Kidney capillary endothelial cell (primary cell): ENCODE measurements at places on chromosomes 2 and 18.

GRCh38 chr2:201758234-201758633, 22.5 kb downstream of the ALS2 start:
- DNase-seq: no peak

GRCh38 chr2:230941202-230942180, 16.4 kb upstream of the GPR55 start:
- DNase-seq: no peak

- DNase-seq: no peak
Measured at GRCh38 chr2:36197181-36197971, 158.2 kb upstream of the CRIM1 start.

DNA sequence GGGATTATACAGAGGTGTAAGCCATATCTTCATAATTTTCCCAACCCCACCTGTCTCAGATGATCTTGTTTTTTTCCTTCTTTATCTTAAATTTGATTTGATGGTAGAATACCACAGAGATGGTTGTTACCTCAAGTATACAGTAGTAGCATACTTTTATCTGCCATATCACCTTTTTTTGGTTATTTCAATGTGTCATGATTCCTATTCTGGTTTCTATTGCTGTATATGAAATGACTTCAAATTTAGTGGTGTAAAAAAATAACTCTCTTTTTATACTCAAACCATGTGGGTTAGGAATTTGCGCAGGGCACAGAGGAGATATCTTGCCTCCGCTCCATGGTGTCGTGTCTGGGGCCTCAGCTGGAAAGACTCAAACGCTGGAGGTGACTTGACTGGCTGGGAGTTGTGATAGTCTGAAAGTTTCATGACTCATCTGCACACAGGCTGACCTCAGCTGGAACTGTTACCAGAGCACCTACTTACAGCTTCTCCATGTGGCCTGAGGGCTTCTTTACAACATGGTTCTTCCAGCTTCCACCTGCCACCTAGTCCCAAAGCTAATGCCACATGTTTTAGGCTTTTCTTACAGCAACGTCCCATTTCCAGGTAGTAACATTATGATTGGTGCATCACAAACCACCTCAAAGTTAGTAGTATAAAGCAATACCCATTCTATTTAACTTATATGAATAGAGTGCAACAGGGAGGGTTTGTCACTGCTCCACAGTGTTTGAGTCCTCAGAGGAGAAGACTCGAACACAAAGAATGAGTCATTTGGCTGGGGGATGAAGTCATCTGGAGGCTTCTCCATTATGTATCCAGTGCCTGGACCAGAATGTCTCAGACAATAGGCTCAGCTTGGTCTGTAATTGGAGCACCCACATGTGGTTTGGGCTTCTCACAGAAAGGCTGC, 82.3 kb upstream of the XPO1 start:
- peak; percentile 73 for DNase-seq

- no peak for DNase-seq
Measured at GRCh38 chr18:42392416-42392815, 437.4 kb downstream of the PIK3C3 start.

- DNase-seq: no peak
Measured at GRCh38 chr2:118128826-118129225, 40.6 kb downstream of the INSIG2 start.

DNA sequence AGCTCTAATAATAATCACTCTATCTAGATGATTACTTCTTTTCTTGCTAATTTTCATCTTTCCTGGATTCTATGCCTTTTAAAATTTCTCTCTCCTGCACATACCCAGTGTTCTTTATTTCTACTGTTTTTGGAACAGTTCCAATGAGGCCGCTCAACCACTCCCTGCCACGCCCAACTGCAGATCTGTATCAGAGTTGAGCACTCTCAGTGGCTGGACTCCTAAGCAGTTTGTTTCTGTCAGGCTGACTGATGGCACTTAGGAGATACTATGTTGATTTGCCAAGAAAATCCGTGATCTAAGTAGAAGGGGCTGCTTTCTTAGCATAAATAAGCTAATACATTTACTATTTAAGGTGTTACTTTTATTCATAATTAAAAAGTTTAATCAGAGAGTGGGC, 192.8 kb downstream of the ARHGAP15 start:
- no peak for DNase-seq
